NCI-H187 treated with DMSO at 0.1 percent for 48 hours (cell line): ENCODE measurements at places on chromosomes 11 and 22.

- no peak for DNase-seq
Observed at GRCh38 chr11:67213178-67213621, 53.1 kb upstream of the GRK2 start.

DNA sequence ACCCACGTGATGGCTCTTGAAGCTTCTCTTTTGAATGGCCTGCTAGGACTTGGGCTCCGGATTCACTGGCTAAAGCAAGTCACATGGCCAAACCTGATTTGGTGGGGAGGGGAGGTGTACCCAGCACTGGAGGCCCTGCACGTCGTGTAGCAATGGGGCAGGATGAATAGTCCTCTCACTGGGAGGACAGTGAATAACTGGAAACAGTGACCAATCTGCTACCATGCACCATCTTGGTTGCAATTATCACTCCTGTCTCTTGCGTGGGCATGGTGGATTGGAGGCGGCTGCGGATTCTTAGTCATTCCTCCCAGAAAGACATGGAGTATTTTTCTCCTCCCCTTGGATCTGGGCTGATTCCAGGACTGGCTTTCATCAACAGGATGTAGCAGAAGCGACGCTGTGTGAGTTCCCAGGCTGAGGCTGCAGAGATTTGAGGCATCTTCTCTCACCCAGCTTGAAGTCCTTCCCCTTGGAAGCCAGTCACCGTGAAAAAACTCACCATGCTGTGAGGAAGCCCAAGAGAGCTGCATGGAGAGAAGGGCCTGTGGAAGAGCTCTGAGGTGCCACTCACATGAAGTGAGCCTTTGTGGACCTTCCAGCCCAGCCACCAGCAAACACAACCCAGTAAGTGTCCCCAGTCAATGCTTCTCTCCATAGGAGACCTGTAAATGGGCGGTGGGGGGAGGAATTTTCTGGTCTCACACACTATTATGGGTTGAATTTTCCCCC is 70.4 kb downstream of the IGLL1 start:
- no peak for DNase-seq

GRCh38 chr22:42188808-42189447 is 58.3 kb upstream of the CYP2D6 start:
- DNase-seq = no peak

DNA sequence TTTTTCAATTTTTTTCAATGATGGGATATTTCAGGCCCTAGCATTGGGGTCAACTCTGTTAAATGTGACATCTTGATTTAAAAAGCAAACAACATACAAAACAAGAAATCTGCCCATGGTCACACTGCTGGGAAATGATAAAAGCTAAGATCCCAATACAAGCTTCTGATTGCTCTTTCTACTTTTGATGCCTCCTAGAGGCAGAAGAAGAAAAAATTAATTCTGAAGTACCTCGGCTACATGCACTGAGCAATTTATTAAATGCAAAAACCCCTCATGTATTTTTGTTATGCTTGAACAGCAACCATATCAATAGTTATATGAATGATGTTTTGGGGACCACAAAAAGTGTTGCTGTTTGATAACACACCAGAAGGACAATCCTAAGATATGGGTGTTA is 342.1 kb upstream of the NARS2 start:
- no peak for DNase-seq

DNA sequence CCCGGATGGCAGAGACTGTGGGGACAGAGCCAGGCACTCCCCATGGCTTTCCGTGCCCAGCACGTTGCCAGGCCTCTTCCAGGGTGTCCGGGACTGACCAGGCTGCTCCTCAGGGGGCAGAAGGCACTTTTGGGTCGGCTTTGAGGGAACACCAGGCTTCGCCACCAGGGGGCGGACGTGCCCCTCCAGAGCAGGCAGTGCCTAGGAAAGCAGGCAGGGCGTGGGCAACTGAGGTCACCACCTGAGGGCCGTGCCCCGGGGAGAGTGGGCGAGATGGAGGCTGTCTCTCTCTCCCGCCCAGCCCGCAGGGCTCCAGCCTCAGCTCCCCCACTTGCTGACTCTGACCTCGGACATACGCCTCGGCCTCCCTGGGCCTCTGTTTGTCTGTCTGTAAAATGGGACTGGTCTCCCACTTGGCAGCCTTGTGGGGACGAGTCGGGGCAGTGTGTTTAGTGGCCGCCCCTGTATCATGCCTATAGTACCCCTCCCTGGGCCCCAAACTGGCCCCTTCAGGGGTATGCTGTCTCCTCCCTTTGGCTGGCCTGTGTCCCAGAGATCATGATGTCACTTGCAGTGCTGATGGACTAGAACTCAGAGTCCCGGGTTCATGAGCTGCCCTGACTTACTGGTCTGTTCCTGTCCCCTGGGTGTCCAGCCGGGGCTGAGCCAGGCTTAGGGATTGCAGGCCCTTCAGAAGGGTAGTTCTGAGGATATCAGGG is 4.4 kb upstream of the PRR5 start:
- no peak for DNase-seq

DNA sequence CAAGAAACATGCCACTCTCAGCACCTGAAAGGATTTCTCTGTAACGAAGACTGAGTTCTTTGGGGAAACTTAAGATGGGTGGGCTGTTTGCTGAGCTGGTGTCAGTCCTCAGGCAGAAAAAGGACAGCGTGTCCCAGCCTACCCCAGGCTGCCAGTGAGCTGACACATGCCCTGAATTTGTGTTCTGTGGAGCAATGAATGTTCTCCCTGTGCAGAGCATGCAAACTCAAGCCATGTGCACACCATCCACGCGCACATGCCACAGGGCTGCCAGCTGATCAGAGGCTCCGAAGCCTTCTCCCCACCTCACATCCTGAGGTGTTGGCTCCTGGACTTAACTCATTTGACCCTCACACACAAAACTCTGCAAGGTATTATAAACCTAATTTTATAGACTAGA is 104.9 kb downstream of the KCNC1 start:
- DNase-seq = no peak

DNA sequence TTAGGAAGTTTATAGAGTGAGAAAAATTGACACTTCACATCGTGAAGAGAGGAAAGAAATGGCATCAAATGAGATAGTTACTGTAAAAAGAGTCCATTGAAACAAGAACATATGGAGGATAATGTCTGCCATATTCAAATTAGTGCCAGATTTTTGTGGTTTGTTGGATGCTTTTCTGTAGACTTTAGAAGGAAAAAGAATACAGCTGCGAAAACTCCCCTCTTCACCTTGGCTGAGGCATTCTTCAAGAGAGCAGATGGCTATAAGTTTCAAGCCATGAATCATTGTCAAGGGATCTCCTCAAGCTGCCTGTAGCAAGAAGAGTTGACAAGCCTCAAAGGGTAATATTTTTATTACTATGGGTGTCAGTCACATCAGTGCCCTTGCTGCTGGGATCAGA is 507.4 kb upstream of the RAG2 start:
- no peak for DNase-seq

DNA sequence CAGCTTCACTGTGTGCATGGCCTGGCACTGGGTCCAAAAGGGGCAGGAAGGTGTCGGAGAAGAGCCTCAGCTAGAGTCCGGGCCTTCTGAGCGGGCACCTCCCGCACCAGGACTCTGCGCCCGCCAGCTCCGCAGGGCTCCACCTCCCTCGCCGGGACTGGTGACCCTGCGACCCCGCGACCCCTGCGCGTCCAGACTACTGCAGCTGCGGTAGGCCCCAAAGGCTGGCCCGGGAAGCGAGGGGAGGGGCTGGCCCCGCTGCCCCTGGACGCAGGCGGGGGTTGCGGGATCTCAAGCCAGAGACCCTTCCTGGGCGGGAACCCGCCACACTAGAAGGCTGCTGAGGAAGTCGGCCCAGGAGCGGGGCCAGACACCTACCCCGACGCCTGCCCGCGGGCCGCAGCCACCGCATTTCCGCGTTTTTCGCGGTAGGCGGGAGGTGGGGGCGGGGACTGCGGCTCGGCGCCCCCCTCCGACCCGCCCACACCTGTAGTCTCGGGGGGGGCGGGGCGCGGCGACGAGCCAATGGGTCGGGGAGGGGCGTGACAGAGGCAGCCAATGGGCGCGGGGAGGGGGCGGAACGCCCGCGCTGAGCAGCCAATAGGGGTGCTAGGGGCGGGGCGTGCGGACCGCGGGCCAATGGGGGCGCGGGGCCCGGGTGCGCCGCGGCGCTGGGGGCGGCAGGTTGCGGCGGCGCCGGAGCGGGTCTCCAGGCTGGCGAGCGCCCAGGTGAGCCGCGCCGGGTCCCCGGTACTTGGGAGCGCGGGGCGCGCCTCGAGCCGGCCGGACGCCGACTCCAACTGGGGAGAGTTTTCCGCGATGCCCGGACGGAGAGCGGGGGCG is at the start of the genes LMNTD2 and RASSF7:
Gene LMNTD2, minus strand, starts transcription at position 434 of the 843 bp plus-strand sequence. Its CDS starts 22 bp downstream, at position 412.
Gene RASSF7, plus strand, starts transcription at position 666 of the 843 bp plus-strand sequence. CDS start 799 bp downstream, outside the sequence.
- peak; percentile 71 for DNase-seq

- DNase-seq = no peak
Observed at GRCh38 chr22:41947424-41948080, 600 bp upstream of the CENPM start.

- peak; percentile 60 for DNase-seq
Observed at GRCh38 chr11:72786305-72787215, 7.3 kb downstream of the STARD10 start.

- no peak for DNase-seq
Observed at GRCh38 chr22:46758867-46759290, 3.6 kb upstream of the TBC1D22A start.

DNA sequence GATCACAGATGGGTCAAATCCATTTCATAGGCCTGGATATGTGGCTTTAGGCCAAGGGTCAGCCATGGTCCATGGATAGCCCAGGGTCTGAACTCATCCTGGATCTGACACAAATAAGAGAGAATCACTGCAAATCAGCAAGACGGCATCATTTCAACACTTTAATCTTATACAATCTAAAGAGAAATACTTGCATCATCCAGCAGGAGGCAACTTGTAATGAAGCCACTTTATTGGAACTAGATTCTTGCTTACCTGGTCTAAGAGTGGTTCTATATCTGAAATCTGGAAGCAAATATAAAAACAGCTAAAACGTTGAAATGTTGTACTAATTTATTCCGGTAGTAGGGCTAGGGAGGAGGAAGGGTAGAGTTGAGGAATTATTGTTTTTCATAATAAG is 870.1 kb downstream of the JRKL start:
- no peak for DNase-seq

GRCh38 chr22:22959147-22959827 is 71.7 kb downstream of the IGLL5 start:
- DNase-seq = no peak

GRCh38 chr22:35174401-35175038 is 82.8 kb upstream of the HMGXB4 start:
- DNase-seq = peak; percentile 60

DNA sequence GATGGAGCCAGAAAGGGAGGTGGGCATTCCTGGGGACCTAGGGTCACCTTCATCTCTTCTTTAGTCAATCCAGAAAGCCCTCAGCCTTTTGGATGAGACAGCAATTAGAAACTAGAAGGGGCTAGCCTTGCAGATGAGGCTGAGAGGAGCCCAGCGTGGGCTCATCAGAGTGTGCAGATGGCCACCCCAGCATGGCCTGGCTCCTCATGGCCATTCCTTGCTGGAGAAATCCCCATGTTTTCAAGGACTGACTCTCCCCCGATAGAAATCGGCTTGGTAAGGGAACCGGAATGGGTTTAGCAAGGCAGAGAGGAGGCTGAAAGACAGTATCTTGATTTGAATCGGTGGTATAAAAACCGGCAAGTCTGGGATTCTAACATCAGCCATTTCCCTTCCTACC is 274.6 kb downstream of the BUD13 start:
- DNase-seq = no peak

DNA sequence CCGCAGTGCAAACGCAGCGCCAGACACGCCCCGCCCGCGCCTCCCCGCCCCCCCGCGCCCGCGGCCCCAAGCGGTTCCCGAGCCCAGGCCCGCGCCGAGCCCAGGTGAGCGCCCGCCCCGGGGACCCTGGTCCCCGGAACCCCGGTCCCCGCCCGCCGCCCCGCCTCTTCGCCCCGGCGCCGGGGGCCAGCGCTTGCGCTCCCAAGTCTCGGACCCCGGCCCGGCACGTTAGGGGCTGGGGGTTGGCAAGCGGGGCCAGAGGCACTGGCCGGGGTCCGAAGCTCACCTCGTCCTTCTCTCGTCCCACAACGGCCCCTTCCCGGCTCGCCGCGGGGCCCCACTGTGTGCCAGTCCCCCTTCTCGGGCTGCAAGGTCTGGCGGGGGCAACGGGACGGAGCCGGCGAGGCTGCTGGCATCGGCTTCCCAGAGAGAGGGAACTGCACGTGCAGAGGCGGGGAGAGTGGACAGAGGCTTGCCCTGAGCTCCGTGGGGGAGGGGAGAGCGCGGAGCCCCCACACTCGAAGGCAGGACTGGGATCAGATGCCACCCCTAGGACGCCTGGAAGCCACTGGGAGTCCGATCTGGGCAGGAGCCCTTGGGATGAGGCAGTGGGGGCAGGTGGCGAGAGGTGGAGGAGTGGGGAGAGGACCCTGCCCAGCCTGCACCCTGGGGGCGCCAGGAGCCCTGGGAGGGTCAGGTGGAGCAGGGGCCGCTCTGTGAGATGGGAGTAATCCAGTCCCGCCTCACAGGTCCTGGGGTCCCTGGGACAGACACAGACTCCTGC is 1.8 kb upstream of the AIFM3 start:
- no peak for DNase-seq

GRCh38 chr11:109432105-109432504 is 10.1 kb downstream of the C11orf87 start:
- DNase-seq = no peak

- DNase-seq = peak; percentile 47
Observed at GRCh38 chr11:83545494-83546260, 259.5 kb upstream of the CCDC90B start.

- no peak for DNase-seq
Observed at GRCh38 chr22:32204856-32205722, at the start of gene RFPL2. TSS of gene RFPL2 (minus strand) at chr22:32205073. CDS start at chr22:32202451, 2,622 bp downstream.

DNA sequence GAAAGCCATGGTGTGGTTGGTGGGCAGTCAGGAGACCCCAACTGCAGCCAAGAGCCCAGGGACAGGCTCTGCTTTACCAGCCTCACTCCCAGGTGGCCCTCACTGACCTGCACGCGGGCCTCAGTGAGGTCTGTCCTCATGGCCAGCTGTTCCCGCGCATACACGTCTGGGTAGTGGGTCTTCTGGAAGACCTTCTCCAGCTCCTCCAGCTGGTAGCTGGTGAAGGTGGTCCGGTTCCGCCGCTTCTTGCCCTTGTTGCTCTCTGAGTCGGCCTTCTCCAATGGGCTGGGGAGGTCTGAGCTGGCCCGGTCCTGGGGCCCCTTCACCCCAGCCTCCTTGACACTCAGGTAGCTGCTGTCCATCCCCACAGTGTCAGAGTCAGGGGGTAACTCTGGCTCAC is 34.7 kb downstream of the ALX4 start:
- no peak for DNase-seq

DNA sequence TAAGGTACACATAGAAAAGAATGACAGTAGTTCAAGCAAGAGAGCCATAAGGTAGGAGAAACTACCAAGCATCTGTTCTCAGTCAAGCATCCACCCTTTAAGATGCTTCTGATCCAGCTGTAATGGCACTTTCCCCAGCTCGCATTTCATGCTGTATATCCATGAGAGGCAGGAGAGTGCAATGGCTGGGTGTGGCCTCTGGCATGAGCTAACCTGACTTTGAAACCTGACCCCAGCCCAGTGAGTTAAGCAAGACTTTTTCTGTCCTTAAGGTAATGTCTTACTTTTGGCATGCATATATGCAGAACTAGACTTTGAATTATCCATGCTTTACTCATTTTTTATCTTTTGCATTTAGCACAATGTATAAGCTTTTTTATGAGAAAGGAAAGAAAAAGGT is 79.8 kb upstream of the CNTN5 start:
- no peak for DNase-seq
